ENCODE measurements at places on chromosomes 13 and 19. TPM values are rescaled to one million over a fixed set of nuclear protein-coding genes. Genes with fewer than 3 reads are reported as not detected.

Gene CCL25
- not detected for total RNA-seq

Gene FXYD1
- 15.0 TPM for total RNA-seq

Gene PSG6
- total RNA-seq = not detected

Gene RFC3
- 7.4 TPM for total RNA-seq

Gene MCEMP1
- not detected for total RNA-seq

Gene PTPRH
- 2.6 TPM for total RNA-seq

Gene ZFP36
- 109 TPM for total RNA-seq

Gene SERTM1
- 1.3 TPM for total RNA-seq

Gene MADCAM1
- 0.56 TPM for total RNA-seq

Gene SGCG
- total RNA-seq = not detected

Gene OR4F17
- not detected for total RNA-seq

DNA sequence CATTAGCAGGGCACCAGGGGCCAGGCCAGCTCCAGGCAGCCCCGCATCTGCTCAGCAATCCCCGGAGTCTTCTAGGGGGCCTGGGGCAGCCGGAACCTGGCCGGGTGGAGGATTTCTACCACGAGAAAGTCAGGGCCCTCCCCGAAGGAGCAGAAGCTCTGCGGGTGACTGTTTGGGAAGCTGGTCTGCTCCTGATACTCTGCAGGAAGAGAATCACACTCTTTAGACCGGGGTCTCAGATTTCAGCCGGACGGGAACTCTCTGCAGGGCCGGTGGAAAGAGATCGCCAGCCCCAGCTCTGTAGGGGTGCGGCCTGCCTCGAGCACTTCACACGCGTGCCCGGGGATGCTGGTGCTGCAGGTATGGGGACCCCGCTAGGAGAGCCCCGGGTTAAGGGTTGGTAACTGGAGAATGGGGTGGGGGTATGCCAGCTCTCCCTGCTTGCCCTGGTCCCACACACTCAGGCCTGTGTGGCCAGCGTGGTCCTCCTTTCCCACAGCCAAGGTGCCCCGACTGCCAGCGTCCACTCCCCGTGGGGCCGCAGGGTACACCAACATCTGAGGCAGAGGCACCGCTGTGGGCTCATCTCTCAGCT is 20.1 kb downstream of the RASA3 start:
- no peak for DNase-seq

- no peak for DNase-seq
Observed at GRCh38 chr13:88565566-88565965, 894.4 kb downstream of the SLITRK5 start.

DNA sequence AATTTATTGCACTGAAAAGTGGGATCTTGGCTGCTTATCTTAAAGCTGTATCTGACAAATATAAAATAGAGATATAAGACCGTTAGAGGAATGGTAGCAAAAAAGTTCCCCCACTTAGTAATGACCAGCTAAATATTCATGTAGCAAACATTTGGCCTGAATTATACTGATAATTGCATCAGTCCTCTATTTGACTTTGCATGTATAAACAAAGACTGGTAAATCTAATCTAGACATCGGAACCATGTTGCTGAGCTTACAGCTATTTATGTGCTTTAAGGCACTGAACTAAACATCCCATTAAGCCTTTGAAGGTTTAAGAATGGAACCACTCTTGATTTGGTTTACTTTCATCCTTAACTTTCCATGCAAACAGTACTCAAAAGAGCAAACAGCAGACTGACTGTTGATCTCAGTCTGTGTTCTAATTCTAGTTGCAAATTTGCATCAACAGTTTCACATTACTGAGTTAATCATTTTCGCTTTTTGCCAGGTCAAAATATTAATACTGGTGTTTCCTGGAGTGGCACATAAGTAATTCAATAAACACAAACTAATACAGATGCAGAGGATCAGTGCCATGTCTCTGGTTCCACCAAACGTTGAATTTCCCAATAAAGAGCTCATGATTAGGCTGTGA is 203.5 kb upstream of the HTR2A start:
- DNase-seq = no peak

GRCh38 chr13:25881136-25881926 is 170.5 kb downstream of the SHISA2 start:
- no peak for DNase-seq

DNA sequence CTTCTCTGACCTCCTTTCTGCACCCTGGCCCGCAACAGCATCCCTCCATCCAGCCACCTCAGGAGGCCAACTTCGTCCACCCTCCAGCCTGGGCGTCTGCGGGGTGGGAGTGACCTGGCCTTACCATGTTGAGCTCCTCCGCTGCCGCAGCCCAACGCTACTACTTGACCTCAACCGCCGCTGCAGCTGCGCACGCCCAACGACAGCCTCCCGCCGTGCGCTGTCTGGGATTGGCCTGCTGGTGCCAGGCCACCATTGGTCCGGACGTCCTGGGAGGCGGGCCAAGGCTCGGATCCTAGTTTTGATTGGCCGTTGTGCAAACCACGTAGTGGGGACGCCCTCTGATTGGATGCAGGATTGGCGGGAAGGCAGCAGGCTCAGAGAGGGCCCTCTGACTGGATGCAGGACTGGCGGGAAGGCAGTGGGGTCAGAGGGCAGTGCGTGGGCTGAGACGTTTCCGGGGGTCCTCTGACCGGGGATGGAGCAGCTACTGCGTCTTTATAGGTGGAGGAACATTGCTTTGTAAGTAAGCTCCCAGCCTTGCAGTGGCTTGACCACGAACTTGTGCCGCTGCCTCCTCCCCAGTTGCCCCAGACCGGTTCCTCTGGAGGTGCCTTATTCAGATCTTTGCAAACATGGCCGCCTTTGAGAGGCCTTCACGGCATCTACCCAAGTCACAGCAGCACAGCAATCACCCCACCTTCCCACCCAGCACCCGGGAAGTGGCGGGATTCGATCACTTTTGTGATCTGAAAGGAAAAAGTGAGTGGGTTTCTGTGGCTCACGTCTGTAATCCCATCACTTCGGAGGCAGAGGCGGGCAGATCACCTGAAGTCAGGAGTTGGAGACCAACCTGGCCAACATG is at the start of gene TUBA3C:
TSS of gene TUBA3C (minus strand) at position 204 of the 865 bp plus-strand sequence. CDS start at position 127, 77 bp downstream.
- no peak for DNase-seq

DNA sequence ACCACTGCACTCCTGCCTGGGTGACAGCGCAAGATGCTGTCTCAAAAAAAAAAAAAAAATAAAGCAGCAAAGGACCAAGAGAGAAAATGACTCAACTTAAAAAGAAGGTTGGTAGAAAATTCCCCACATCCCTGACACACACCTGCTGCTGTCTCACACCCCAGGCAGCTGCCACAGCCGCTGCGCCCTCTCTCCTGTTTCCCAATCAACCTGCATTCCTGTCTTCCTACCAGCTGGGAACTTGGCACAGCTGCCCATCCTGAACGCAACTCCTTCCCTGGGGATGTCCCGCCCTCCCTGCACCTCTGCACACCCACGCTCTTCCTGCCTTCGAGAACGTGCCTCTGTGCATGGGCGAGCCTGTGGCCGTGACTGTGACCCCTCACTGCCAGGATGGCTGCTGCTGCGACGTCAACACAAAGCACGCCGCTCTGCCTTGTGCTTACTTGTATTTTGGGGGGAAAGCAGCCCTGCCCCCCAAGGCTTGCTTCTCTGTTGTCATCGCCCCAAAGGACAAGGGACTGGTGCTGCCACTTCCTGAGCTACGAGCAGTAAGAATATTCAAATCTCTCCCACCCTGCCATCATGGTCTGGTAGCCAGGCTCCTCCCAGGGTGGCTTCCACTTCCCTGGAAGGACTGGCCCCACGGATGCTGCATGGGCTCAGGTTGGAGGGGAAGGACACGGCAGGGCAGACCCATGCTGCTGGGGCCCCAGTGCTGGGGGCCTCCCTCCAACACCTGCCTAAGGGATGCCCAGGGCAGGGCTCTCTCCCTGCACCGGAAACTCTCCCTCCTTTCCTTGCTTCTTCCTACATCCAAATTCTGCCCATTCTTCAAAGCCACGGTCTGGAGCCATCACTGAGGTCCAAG is 20.7 kb downstream of the SH3GL1 start:
- peak; percentile 96 for DNase-seq

DNA sequence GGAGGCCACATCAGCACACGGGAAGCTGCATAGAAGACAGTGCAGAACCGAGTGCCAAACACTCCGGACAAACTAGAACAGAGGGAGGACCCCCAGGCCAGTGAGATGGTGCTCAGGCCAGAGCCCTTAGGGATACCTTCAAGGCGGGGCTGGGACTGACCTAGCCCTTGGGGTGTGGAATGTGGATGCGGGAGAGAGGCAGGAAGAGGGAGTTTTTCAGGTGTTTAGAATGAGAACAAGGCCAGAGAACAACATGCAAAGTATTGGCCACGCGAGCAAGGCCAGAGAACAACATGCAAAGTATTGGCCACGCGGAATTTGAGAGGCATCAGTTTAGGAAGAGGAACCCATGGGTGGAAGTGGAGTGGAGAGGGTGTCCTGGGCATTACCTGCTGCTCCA is 65.1 kb upstream of the ATP12A start:
- no peak for DNase-seq

DNA sequence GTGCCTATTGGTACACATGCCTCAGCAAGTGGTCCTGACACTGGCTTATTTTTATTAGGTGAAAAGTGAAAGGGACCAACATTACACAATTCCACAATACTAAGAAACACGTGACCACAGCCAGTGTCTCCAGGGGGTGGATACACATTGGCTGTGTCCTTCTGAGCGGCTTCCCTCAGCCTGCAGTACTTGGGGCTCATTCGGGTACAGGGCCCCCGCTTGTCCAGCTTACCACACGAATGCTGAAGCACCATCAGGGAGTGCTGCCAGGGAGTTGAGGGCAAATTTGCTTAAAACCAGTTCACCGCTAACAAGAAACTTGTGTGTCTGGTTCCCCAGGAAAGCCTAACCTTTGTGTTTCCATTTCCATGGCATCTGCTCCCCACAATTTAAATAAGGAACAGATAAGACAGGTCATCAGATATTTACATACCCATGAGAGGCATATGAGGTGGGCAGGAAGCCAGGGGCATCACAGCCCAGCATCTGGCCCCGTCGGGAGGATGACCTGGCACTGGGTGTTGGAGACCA is 23.3 kb downstream of the PBX4 start:
- peak; percentile 89 for DNase-seq

DNA sequence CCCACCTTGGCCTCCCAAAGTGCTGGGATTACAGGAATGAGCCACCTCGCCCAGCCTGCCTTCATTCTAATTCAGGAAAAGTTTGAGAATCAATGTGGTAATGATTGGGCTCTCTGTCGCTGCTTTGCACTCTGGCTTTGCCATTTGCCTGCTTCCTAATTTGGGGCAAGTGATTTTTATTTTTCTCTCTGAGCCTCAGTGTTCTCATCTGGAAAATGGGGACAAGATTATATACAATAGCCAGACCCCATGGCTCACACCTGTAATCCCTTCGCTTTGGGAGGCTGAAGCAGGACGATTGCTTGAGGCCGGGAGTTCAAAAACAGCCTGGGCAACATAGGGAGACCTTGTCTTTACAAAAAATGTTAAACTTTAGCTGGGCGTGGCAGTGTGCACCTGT is 3.8 kb downstream of the RYR1 start:
- no peak for DNase-seq

GRCh38 chr13:97975280-97975847 is 21.9 kb downstream of the IPO5 start:
- no peak for DNase-seq

DNA sequence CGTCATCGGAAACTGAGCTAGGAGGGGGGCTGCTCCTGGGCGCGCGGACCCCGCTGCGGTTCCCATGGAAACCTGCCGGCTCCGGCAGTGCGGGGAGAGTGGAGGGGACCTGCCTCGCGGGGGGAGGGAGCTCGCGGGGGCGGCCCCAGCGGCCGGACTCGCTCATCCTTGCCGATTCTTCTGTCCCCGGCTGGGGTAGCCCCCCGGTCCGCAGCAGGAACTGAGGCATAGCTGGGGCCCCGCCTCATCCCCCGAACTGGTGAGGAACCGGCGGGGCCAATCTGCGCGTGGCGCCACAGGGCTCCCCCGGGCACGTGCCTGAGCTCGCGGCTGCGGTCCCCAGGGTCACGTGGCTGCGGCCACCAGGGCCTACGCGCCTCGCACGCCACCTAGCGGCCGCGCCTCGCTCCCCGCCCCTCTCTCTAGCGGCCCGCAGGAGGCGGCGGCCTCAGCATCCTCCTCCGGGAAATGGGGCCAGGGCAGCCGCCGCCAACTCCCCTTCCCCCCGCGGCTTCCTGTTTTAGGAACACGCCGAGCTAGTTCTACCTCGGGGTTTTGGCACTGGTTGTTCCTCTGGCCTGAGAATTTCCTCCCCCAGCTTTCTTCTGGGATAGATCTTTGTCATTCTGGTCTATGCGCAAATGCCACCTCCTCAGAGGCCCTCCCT is 1.7 kb upstream of the ELAVL3 start:
- peak; percentile 78 for DNase-seq

- no peak for DNase-seq
Observed at GRCh38 chr13:95447814-95448213, 104.7 kb upstream of the CLDN10 start.

GRCh38 chr19:42200116-42200715 is 17.3 kb downstream of the DEDD2 start:
- no peak for DNase-seq

GRCh38 chr19:45587873-45588272 is 3.3 kb upstream of the OPA3 start:
- DNase-seq = no peak

Data from thyroid gland (tissue), 4 donors.